Fibroblast of skin of back (primary cell): ENCODE measurements at places on chromosomes 11 and 22.

DNA sequence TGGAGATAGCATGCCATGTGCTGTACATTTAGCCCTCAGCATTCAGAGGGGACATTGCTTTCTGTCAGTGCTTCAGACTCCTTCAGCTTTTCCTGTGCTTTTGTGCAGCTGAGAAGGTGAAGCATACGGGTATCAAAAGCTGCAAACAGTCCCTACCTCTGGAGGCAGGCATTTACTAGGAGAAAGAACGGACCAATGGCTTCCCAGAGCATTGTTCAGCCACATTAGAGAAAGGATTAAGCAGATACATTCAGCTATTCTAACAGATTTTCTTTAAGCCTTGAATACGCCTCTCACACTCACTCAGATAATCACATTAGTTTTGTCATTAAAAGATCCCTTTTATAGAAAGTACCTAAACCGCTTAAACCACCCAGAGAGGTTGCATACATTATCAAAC, 80.7 kb upstream of the FAM181B start:
- no peak for DNase-seq

GRCh38 chr22:19177164-19178064, 1.1 kb downstream of the SLC25A1 start:
- no peak for DNase-seq

GRCh38 chr11:125950178-125950490, 4.3 kb downstream of the VSIG10L2 start:
- no peak for DNase-seq

DNA sequence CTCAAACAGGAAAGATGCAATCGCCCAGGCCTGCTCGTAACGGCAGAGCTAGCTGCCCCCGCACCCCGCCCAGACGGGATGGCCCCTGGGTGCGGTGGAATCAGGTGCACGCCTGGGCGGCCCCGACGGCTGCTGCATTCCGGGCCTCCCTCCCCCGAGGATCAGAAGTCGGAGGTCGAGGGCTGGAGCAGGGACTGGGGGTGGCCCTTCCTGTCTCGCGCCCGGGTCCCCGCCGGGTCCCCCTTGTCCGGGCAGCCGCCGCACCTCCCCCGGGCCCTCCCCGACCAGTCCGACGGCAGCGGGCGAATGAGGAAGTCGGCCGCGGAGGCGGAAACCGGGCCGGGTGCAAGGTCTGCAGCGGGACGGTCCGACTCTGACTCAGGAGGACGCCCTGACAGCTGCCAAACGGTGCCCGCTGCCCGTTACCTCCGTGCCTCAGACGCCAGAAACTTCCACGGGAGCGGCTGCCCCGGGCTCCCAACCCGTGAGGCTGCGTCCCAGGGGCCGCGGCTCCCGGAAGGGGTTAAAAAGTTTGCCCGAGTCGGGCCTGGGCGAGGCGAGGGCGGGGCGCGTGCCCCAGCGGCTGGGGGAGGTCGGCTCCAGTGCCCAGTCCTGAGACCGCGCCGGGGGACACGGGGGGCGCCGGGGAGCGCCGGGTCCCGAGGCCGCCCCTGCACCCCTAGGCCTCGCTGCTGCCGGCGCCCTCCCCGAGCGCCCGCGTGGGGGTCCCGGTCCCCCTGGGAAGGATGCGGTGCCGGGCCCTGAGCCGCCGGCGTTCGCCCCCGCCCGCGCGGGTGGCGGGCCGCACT, 663 bp downstream of the MYH9 start:
- no peak for DNase-seq

GRCh38 chr22:38440747-38441350, 14.2 kb downstream of the KCNJ4 start:
- DNase-seq: no peak

DNA sequence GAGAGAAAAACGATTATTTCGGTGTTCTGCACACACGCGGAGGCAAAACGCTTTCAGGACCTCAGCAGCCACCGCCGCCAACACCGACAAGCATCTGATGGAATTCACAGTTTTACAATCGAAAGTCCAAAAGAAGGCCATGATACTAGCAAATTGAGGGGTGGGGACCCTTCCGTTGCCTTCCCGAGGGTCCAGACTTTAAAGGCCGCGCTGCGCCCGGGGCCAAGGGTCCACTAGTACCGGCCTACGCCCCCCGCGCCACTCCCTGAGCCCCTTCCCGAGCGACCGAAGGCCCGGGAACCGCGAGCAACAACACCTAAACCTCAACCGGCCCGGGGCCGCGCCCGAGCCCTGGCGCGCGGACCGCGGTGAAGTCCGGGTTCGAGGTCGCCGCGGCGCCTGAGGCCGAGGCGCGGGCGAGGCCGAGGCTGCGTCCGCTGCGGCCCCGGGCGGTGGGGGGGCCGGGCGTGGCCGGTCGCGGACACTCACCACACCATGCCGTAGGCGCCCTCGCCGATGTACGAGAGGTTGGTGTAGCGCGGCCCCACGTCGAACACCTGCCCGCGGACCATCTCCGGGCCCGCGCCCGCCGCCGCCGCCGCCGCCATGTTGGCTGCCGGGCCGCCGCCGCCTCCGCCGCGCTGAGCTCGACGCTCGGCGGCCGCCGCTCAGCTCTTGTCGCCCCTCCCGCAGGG, 465 bp downstream of the MAPK1 start:
- DNase-seq: no peak
